Esophagus muscularis mucosa (tissue), 4 donors: ENCODE measurements at places on chromosomes 5 and 9. TPM values are rescaled to one million over a fixed set of nuclear protein-coding genes. Genes with fewer than 3 reads are reported as not detected.

GRCh38 chr9:123318961-123319421, 37.0 kb upstream of the CRB2 start:
- H3K36me3 ChIP-seq, result no peaks in the 10 kb centered on the region
- no peaks in the 10 kb centered on the region for H3K27me3 ChIP-seq
- peak overlapping the region; percentile 40 for H3K27ac ChIP-seq

DNA sequence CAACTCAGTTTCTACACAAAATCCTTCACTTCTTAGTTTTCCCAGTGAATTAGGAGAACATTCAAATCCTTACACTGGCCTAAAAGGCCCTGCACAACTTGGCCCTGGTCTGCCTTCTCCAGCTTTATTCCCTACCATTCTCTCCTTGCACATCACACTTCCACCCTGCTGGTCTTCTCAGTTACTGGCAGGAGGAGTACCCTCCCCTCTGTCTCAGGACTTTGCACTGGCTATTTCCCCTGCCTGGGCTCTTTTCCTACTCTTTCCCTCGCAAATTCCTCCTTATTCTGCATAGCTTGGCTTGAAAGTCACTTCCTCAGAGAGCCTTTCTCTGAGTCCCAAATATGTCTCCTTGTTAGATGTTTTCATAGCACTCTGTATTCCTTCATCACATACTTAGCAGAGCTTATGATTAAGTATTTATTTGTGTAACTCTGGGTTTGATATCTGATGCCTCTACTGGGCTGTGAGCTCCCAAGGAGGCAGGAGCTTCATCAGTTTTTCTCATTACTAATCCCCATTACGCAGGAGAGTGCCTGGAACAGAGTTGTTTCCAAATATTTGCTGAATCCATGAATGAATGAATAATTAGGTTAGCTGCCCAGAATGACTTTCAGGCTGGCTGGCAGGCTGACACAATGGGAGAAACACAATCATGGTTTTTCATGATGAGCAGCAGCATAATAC, 159.8 kb upstream of the KLF9 start:
- peak; percentile 93 for DNase-seq
- H3K27me3 ChIP-seq, result no peaks in the 10 kb centered on the region
- peak overlapping the region; percentile 73 for H3K27ac ChIP-seq
- no peaks in the 10 kb centered on the region for H3K36me3 ChIP-seq

GRCh38 chr9:78021697-78022096, 9.9 kb downstream of the GNAQ start:
- H3K4me3 ChIP-seq, result no peak overlapping the region
- DNase-seq, result no peak
- no peaks in the 10 kb centered on the region for H3K27me3 ChIP-seq

GRCh38 chr9:34611251-34611810, 566 bp downstream of the RPP25L start:
- peaks cover 28% of the 10 kb centered on the region for H3K4me1 ChIP-seq
- H3K27ac ChIP-seq, result peak overlapping the region; percentile 84
- no peak for DNase-seq
- no peaks in the 10 kb centered on the region for H3K27me3 ChIP-seq
- peak overlapping the region; percentile 72 for H3K4me3 ChIP-seq

DNA sequence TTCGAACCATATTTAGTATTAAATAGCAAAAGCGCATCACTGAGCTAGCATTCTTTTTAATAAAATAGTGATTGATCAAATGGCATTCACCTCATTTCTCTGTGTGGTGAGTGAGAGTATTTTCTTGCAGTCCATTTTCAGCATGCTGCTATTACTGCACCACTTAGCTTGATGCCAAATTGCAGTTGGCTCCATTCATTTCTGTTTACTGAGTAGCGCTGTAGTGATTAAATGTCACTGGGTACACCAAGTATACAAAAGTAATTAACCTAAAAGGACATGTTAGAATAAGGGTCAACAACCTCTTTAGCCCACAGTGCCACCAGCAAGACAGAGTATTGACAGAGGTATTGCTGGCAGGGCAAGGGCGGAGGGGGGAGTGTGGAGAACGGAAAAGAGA, 122.0 kb downstream of the TLE4 start:
- H3K36me3 ChIP-seq, result no peaks in the 10 kb centered on the region
- no peaks in the 10 kb centered on the region for H3K27me3 ChIP-seq
- H3K4me3 ChIP-seq, result no peak overlapping the region

DNA sequence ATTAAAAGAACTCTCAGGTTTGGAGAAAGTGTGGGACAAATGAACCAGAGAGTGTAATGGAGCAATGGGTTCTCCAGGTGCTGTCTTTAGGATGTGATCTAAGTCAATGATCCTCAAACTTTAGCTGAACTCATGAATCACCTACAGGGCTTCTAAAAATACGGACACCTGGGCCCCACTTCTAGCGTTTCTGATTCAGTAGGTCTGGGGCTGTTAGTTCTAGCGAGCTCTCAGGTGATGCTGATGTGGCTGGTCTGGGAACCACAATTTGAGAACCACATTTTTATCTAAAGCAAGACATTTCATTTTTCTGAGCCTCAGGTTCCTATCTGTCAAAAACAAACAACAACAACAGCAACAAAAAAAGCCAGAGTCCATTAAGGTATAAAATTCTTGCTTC, 35.1 kb upstream of the PCA3 start:
- peaks cover 24% of the 10 kb centered on the region for H3K4me1 ChIP-seq
- DNase-seq, result peak; percentile 29
- H3K36me3 ChIP-seq, result peaks cover 2% of the 10 kb centered on the region
- H3K27ac ChIP-seq, result no peak overlapping the region

GRCh38 chr5:178336889-178337288, 104.3 kb upstream of the PHYKPL start:
- H3K27me3 ChIP-seq, result no peaks in the 10 kb centered on the region
- no peak overlapping the region for H3K27ac ChIP-seq
- no peak overlapping the region for H3K4me3 ChIP-seq
- peaks cover 7% of the 10 kb centered on the region for H3K4me1 ChIP-seq

DNA sequence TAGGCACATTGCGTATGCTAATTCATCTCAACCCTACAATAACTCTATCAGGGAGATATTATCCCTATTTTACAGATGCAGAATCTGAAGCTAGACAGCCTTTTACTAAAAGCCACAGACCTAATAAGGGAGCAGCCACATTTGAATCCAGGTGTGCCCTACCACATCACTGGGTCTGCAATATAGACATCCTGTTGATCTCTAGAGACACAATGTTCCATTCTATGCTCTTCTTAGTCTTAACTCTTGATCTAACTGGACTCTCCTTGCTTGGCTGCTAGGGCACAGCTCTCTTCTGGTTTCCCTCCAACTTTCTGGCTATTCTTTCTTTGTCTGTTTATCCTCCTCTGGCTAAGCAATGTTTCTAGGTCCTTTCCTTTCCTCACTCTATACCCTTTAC, 1.4 kb upstream of the SPATA6L start:
- no peaks in the 10 kb centered on the region for H3K36me3 ChIP-seq
- peaks cover 43% of the 10 kb centered on the region for H3K4me1 ChIP-seq
- H3K4me3 ChIP-seq, result no peak overlapping the region
- no peaks in the 10 kb centered on the region for H3K27me3 ChIP-seq
- DNase-seq, result no peak

- H3K36me3 ChIP-seq, result no peaks in the 10 kb centered on the region
- H3K4me1 ChIP-seq, result no peaks in the 10 kb centered on the region
- no peak for DNase-seq
- H3K4me3 ChIP-seq, result no peak overlapping the region
- no peak overlapping the region for H3K27ac ChIP-seq
These were observed 116.0 kb downstream of the TRPM6 start for GRCh38 chr9:74771672-74772071.

DNA sequence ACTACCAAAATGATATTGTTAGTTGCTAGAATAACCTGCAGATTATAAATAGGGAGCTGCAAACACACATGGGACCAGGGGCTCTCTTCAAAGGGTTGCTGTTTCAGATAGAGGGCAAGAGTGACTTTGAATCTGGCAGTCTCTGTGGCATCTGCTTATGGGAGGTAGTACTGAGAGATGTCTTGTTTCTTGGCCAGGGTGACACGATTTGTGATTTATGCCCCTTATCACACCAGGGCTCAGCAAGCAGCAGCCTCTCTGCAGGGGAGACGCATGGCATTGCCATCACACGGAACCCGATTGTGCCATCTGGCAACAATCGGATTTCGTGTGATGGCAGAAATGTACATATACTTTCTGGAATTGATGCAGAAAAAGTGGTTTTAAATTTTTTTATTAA, 615.6 kb downstream of the ZNF608 start:
- H3K4me1 ChIP-seq, result no peaks in the 10 kb centered on the region
- H3K36me3 ChIP-seq, result no peaks in the 10 kb centered on the region
- no peak for DNase-seq
- H3K4me3 ChIP-seq, result no peak overlapping the region

DNA sequence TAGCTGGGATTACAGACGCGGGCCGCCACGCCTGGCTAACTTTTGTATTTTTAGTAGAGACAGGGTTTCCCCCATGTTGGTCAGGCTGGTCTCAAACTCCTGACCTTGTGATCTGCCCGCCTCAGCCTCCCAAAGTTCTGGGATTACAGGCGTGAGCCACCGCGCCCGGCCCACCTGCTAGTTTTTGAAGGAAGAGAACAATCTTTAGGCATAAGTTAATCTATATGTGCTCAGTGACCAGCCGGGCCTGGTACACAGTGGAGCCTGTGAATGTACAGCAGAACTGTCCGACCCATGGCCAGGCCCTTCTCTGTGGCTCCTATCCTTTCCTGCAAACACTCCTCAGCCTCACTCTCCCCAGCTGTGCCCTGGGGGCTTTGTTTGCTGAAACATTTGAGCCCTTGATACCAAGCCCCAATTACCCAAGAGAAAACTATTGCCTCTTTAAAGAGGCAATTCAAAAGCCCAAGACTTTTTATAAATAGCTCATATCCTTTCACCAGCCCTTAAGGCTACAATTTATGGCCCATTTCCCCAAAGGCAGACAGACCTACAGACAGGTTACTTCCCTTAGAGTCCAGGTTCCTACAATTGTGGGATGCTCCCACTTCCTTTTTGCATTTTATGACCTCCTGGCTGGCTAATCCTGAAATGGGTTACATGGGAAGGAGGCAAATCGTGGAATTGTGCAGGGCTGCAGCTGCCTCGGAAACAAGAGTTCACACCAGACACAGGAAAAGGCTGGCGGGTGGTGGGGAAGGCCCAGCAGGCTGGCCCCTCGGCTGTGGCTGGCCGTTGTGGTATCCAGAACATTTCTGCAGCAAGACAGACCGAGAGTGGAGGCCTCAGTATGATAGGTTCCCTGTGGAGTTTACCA, 37.5 kb downstream of the SPRY4 start:
- no peaks in the 10 kb centered on the region for H3K36me3 ChIP-seq
- H3K27ac ChIP-seq, result no peak overlapping the region
- H3K4me3 ChIP-seq, result no peak overlapping the region

GRCh38 chr9:133584559-133585476, 24.4 kb downstream of the FAM163B start:
- no peaks in the 10 kb centered on the region for H3K36me3 ChIP-seq
- DNase-seq, result no peak
- H3K27ac ChIP-seq, result no peak overlapping the region
- no peak overlapping the region for H3K4me3 ChIP-seq
- H3K27me3 ChIP-seq, result no peaks in the 10 kb centered on the region

- no peaks in the 10 kb centered on the region for H3K27me3 ChIP-seq
- H3K36me3 ChIP-seq, result no peaks in the 10 kb centered on the region
- peaks cover 71% of the 10 kb centered on the region for H3K4me1 ChIP-seq
- DNase-seq, result no peak
- no peak overlapping the region for H3K4me3 ChIP-seq
These were observed 399.9 kb upstream of the ADAMTSL1 start for GRCh38 chr9:18074041-18074440.

DNA sequence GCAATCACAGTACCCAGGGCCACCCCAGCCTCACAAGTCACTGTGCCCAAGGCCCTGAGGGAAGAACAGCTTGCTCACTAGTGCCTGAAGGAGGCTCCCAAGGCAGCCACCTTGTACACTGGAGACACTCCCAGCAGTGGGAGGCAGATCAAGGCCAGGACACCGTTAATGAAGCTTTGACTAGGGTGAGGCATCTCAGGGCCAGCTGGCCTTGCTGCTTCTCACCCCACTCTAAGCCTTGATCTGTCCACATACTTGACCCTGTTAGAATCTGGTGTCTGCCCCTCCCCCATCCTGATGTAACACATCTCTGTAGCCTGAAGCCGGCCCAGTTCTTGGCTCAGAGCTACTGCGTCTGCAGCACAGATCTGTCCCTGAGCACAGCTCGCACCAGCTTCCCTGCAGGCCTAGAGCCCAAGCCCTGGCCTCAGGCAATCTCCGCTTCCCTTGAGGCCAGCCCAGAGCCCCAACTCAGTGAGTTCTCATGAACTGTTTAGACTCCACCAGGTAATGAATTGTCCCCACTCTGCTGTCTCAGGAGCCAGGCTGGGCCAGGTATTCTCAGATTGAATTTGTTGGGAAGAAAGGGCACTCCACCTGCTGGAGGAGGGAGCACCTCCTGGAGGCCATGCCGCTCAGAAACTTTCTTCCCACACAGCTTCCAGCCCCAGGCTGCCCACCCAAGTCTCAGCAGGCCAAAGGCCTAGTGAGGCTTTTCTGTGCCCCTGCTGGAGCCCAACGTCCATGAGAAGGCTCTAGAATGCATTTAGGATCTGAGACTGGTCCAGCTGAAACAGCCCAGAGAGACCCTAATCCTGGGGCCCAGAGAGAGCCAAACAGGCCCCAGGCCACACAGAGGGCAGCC, 13.4 kb upstream of the JADE2 start:
- H3K27me3 ChIP-seq, result no peaks in the 10 kb centered on the region
- H3K4me1 ChIP-seq, result peaks cover 19% of the 10 kb centered on the region
- peak; percentile 94 for DNase-seq
- no peak overlapping the region for H3K4me3 ChIP-seq
- peak overlapping the region; percentile 57 for H3K27ac ChIP-seq
- H3K36me3 ChIP-seq, result no peaks in the 10 kb centered on the region

- no peaks in the 10 kb centered on the region for H3K36me3 ChIP-seq
- no peak for DNase-seq
- H3K4me1 ChIP-seq, result peaks cover 36% of the 10 kb centered on the region
- no peak overlapping the region for H3K4me3 ChIP-seq
These were observed 41.4 kb downstream of the RAI14 start for GRCh38 chr5:34697308-34698108.

DNA sequence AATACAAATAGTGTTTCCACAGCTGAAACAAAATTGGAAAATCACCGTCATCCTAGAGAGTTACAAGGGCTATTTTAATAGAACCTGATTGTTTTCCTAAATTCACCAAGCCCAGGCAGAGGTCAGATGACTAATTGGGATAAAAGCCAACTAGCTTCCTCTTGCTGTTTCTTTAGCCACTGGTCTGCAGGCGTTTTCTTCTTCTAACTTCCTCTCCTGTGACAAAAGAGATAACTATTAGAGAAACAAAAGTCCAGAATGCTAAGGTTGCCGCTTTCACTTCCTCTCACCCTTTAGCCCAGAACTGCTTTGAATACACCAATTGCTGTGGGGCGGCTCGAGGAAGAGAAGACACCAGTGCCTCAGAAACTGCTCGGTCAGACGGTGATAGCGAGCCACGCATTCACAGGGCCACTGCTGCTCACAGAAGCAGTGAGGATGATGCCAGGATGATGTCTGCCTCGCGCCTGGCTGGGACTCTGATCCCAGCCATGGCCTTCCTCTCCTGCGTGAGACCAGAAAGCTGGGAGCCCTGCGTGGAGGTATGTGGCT, at the start of gene TLR4:
Gene TLR4, plus strand, starts transcription at position 380 of the 552 bp plus-strand sequence. Its CDS starts 70 bp downstream, at position 450.
- no peaks in the 10 kb centered on the region for H3K27me3 ChIP-seq
- peaks cover 10% of the 10 kb centered on the region for H3K4me1 ChIP-seq
- peak within 1 kb of the TSS; percentile 73 for H3K27ac ChIP-seq
- H3K36me3 ChIP-seq, result no peaks in the 10 kb centered on the region
- DNase-seq, result peak; percentile 95
- peak within 1 kb of the TSS; percentile 51 for H3K4me3 ChIP-seq

GRCh38 chr9:26358836-26359235, 533.8 kb downstream of the CAAP1 start:
- DNase-seq, result no peak
- H3K27ac ChIP-seq, result no peak overlapping the region
- H3K27me3 ChIP-seq, result no peaks in the 10 kb centered on the region
- H3K4me1 ChIP-seq, result peaks cover 10% of the 10 kb centered on the region
- H3K4me3 ChIP-seq, result no peak overlapping the region

The IRX2 gene
- 0.26 TPM for total RNA-seq

The ADAMTS16 gene
- total RNA-seq, result 0.42 TPM

The RFESD gene
- 0.63 TPM for total RNA-seq

The MCC gene
- 20.4 TPM for total RNA-seq
